Nasal cavity respiratory epithelium epithelial cell of viscerocranial mucosa (primary cell): ENCODE measurements at places on chromosomes 5 and 9. TPM values are rescaled to one million over a fixed set of nuclear protein-coding genes. Genes with fewer than 3 reads are reported as not detected.

PDCD1LG2 gene
- 1.4 and 7.8 TPM in 2 replicates for total RNA-seq

PKD2L2 gene
- total RNA-seq = not detected in 2 replicates

DCAF10 gene
- total RNA-seq = 31.8 and 85.6 TPM in 2 replicates

GDF9 gene
- 0.34 and 0.57 TPM in 2 replicates for total RNA-seq

BAAT gene
- total RNA-seq = under 0.01 and 0.07 TPM in 2 replicates
